C1 segment of cervical spinal cord (tissue), 14 donors: ENCODE measurements at places on chromosomes 3 and 15.

DNA sequence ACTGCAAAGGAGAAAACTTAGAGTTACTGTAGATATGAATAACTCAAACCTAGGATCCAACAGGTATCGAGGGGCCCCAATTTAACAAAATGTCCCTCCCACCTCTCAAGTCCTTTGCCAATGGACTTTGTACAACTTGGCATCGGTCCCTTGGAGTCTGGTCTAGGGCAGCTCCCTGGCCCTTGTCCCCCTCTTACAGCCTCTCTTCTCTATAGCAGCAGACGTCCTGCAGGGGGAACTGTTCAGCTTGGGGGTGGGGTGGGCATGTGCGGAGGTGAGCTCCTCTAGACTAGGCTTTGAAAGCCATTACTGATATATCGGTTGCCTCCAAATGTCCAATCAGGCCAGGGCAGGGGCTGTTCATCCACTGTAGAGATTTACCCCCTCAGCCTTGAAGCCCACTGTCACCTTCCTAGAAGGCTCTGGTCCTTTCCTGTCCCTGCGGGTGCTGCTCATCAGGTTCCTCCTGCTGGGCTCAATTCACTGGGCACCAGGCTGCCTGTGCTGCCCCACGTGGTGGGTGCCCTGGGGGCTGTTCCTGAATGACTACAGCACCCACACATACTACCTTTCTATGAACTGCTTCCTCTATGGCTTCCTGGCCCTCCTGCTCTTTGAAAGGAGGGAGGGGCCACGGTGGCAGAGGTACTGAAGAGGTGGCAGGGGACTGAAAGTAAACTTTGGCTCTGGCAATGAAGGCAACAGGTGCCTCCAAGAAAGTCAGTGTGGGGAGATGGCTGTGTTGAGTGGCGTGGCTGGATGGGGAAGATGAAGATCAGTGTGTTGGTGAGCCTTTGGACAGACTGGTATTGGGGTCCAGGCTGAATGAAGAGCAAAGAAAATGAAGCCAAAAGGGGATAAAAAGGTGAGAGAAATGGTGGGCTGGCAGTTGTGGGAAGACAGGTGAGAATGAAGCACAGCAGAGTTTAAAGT, 78.8 kb upstream of the MEX3B start:
- no peak for DNase-seq

GRCh38 chr15:35888815-35889214, 342.9 kb upstream of the DPH6 start:
- no peak for DNase-seq

DNA sequence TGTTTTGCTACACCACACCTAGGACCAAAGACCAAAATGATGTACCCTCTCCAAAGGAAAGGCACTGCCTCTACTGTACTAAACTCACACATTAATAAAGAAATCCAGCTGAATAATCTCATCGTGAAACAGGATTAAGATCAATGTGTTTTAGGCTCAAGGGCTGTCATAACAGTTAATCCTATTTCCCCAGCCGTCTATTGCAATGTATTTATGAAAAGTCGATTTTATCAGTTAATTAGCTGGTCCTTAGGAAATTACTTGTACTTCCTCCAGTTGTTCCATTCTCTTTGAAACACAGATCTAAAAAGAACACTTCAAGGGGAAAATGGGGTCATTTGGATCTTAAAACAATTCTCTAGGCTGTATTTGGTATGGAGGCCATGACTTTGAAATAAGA, 8.5 kb downstream of the ETV5 start:
- no peak for DNase-seq

DNA sequence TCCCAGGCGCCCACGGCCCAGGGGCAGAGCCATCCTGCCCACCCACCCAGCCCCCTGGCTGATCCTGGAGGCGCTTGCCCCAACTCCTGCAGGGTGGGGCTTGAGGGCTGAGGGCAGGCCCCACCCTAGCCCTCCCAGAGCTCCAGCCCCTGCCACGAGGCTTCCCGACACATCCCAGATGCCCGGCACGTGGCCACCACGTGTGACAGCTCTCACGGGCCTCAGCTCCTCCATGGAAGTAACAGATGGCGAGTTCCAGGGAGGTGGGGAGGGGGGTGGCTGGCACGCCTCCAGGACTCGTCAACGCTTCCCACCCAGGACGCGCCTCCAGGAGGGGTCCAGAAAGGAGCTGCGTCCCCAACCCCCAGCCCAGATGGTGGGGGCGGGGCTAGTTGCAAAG, 29.1 kb downstream of the PLXND1 start:
- no peak for DNase-seq

- DNase-seq = no peak
These were observed 127.6 kb downstream of the NAALADL2 start for GRCh38 chr3:174986685-174987084.

DNA sequence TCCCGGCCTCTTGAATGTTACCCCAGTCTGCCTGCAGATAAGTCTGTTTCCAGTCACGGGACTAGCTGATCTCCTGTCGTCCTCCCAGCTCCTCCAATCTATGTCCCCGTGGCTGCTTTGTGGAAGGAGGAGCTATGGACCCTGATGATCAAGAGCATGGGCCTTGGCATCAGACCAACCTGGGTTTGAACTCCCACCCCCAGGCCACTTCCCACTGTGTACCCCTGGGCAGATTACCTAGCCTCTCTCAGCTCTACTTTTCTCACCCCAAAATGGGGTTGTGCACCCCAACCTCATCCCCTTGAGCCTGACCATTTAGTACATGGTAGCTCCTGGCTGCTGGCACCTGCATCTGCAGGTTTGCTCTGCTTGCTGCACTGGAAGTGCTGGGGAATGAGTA, 55.8 kb downstream of the GASK1A start:
- DNase-seq = no peak

- DNase-seq = no peak
These were observed 37.3 kb upstream of the ALG1L2 start for GRCh38 chr3:130044370-130044769.

DNA sequence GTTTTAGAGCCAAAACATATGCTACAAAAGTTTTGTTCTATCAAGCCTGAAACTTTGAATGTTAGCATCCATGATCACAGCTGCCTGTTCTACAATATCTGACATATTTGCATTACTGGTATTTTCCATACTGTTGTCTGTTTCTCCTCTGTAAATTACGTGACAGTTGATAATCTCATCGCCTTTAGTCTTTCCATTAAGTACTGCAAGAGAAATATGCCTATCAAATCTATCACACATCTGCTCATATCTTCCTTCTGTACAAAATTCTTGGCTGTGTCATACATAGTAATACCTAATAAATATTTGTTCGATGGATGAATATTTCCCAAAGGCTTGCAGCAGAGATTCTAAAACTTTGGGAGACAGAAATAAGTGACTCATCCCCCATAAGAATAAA, 717.3 kb downstream of the OTOL1 start:
- DNase-seq = no peak

GRCh38 chr15:100245487-100245820, 96.3 kb downstream of the ADAMTS17 start:
- DNase-seq = no peak

DNA sequence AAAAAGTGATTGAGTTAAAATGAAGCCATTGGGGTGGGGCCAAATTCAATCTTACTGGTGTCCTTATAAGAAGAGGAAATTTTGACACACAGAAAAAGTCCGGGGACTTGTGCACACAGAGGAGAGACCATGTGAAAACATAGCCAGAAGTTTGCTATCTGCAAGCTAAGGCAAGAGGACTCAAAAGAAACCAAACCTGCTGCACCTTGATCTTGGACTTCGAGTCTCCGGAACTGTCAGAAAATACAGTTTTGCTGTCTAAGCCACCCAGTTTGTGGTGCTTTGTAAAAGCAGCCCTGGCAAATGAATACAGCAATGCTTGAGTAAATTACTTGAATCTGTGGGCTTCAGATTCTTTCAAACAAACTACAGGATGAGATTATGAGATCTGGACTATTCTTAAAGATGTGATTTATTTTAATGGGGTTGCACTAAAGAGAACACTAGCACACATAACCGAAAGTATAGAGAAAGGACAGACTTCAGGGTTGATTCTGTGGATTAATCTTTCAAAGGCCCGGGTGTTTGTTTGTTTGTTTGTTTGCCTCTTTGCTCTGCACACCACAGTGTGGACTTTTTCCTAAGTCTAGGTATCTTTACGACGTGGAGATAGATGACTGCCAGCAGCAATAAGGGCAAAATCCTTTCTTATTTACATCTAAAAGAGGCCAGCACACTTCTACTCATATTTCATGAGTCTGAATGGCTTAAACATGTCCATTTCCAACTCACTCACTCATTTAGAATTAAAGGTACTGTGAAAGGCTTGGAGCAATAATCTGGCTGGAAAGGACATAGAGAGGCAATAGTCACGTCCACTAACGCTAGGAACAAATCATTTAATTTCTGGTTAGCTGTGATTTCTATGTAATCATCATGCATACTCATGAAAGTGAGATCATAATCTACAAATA, 53.9 kb upstream of the SSR3 start:
- DNase-seq = no peak

- DNase-seq = no peak
These were observed 13.8 kb upstream of the PPP4R2 start for GRCh38 chr3:72982609-72983366.

GRCh38 chr3:127151992-127152650, 40.8 kb upstream of the PRR23E start:
- DNase-seq = no peak

DNA sequence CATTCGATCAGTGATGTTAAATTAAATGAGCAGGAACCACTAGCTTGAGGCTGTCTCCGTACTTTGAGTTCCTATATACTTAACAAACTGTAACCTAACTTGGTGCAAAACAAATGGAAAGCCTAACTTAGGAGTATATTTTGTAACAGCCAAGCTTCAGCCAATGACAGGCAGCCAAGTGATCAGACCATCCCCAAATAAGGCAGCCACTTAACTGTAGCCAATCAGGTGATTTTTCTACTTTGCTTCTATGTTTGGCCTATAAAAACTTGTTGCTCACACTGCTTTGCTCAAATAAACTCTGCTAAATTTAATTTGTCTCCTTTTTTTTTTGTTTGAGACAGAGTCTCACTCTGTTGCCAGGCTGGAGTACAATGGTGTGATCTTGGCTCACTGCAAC, 19.3 kb upstream of the ZNF770 start:
- DNase-seq = no peak

DNA sequence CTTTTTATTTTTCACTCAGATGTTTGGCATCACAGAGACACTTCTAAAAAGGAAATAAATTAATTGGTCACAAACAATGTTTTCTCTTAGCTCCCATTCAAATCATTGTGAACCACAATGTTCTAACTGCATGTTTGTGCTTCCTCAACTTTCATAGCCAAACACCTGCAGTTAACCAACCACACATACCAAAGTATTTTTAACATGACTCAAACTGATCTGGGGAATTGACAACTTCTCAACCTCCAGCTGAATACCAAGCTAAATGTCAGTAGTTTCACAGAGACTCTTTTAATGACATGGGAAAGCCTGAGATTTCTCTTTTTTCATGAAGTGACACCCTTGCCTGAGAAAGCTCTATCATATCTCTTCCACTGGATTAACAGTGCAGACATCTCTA, 217.9 kb upstream of the MME start:
- DNase-seq = no peak

DNA sequence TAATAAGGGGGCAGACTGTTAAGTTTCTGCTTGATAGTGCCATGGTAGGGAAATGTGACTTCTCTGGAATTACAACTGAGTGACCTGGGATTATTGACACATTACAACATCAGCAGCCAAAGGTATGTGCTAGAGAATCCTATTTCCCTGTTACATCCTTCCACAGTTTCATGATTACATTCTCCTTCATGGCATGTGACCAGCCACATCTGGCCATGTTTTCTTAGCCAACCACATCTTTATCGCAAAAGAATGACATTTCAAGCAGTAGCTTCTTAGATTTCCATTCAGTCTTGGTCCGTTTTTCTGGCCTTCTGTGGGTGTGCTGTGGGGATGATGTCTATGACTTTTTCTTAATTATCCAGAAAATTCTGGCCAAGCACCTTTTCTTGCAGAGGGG, 45.4 kb upstream of the CTDSPL start:
- no peak for DNase-seq

DNA sequence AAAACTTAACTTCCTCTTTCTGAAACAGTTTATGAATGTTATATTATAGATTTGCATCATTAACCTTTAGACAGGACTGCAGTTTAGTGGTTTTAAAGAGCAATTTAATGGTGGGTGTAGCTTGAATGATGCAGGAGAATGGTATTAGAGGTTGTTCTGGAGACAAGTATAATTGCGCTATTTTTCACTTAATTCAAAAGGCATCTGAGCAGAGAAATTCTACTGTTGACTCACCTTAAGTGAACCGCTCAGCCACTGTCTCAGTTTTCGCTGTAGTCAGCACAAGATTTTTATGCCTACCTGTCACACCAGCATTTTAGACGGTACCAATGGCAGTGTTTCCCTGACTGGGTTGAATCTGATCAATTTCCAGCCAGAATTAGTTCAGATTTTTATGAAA, 348.8 kb upstream of the DCBLD2 start:
- DNase-seq = no peak

- DNase-seq = no peak
These were observed 67.4 kb downstream of the RHCG start for GRCh38 chr15:89429023-89429422.

DNA sequence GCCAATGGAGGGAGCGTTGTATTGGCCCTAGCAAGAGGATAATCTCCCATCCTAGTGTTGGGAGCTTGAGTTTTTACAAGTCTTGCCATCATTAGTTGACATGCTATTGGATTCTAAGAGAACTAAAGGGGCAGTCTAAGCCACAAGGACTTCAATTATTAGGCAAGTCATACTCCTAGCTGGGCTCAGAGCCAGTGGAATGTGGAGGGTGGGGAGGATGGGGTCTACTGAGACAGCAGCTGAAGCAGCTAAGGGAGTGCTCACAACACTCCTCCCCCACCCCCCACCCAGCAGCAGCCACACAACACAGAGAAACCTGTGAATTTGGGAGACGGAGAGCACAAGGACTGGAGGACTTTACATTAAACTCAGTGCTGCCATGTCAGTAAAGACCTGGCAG, 27.9 kb downstream of the FRG2C start:
- DNase-seq = no peak

DNA sequence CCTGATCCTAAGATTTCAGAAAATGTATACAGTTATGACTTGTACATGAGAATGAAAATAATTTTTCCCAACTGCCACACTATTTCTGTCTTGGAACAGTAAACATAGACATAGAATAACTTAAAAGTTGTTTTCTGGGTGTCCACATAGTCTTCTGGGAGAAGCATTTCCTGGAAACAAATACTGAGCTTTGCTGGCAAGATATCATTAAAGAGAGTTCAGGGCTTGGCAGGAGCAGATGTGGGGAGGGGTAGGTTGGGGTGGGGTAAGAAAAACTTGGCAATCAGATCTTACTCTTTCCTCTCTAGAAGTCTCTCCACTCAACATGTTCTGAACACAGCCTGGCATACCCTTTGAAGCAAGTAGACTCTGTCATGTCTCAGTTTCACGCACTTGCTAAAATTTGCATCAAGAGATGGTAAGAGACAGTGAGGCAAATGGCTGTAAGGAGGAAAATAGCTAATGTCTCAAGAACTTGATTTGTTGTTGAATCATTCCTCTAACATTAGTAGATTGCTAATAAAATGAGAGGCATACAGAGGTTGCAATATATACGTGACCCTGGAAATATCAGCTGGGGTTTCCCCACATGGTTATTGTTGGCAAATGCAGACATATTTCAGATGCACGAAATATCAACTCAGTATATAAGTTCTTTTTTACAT, 27.3 kb upstream of the ABI3BP start:
- no peak for DNase-seq
